Islet precursor cell (in vitro differentiated cells): ENCODE measurements at places on chromosomes 6 and 20.
A peak's percentile ranks its signal among the peaks of the same experiment; 100 is the strongest.

DNA sequence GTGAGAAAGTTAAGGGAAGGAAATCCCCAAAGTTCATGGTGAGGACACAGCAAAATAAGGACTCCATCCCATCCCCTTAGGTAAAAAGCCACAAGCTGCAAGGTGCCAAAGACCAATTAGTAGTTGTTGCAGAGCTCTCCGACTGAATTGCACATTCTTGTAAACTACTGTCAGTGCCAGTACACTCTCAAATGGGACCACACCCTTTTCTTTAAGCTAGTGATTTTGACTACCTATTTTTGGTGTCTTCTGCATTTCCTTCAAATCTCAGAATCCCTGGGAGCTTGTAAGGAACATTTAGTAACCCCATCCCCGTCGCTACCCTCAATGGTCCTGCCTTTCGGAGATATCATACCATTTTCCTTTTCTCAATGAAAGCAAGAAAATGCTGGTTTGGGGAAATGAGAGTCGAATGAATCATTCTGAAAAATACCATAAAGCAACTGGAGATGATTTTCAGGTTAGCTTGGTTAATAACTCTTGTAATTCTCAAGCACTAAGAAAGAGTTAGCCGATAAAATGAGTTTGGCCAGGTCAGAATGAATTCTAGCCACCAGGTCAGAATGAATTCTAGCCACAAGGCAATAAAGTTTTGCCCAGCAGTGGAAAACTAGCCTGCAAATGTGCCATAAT is 5.2 kb upstream of the HMGN3 start:
- no peak for DNase-seq

GRCh38 chr6:82915666-82916065 is 150.0 kb downstream of the UBE3D start:
- no peak for DNase-seq

DNA sequence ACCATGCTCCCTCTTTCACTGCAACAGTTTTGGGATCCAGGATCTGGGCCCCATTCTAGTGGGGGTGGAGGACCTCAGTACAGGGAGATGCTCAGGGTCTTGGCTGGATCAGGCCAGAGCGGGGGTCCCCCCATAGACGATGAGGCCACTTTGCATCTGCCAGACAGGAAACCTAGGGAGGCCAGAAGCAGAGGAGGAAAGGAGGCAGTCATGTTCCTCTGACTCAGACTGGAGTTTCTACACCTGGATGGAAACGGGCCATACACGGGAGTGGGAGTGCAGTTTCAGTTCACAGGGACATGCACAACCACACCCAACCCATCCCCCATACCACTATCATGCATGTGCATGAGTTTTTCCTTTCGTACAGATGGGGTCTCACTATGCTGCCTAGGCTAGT is 3.6 kb upstream of the EMILIN3 start:
- DNase-seq, result no peak

- no peak for DNase-seq
Observed at GRCh38 chr6:68235326-68235784, 399.7 kb upstream of the ADGRB3 start.

GRCh38 chr6:125787791-125788190 is 3.0 kb upstream of the NCOA7 start:
- no peak for DNase-seq

- peak; percentile 91 for DNase-seq
Observed at GRCh38 chr20:36153736-36154699, 522 bp upstream of the EPB41L1 start.

- DNase-seq, result peak; percentile 38
Observed at GRCh38 chr6:1633366-1634021, 23.8 kb downstream of the FOXC1 start.

DNA sequence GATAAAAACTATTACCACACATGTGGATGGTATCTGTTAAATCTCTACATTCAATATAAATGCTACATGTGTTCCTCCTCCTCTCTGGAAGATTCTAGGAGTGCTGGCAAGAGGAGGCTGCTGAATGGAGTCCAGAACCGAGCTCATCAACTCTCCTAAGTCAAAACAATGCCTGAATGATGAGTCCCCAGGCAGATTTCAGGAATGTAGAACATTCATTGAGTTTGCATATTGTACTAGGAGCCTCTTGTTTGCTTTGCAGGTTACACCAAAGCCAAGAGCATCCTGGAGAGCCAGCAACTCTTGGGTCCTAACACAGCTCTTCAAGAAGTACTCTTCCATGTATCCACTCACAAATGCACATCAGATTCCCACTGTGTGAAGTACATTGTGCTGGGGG is 117.6 kb upstream of the UST start:
- DNase-seq, result no peak

DNA sequence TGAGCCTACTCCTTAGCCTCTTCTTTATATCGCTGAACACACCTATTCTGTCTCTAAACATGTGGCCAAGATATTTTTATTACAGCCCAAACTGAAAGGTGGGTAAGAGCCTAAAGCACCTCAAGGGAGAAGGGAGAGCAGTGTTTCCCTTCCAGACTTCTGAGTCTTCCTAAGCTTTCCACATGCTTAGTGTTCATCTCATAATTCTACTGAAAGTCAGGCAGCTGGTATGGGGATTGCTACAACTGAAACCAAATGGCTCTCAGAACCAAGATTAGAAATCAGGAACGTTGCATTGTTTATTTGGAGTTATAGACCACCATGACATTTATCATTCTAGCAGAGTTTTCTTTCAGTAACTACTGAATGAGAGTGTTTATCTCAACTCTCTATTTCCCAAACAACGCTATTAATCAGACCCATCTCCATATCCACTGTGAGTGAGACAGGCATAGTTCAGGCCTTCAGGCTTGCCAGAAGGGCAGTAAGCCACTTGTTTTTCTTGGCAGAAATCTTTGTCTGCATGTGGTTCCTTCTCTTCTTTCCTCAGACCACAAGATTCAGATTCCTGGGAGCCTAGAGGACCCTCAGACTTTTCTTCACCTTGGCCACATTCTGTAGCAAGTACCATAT is 22.8 kb downstream of the VGLL2 start:
- no peak for DNase-seq

- DNase-seq, result peak; percentile 67
Observed at GRCh38 chr6:7727946-7728854, 2.3 kb downstream of the BMP6 start.

DNA sequence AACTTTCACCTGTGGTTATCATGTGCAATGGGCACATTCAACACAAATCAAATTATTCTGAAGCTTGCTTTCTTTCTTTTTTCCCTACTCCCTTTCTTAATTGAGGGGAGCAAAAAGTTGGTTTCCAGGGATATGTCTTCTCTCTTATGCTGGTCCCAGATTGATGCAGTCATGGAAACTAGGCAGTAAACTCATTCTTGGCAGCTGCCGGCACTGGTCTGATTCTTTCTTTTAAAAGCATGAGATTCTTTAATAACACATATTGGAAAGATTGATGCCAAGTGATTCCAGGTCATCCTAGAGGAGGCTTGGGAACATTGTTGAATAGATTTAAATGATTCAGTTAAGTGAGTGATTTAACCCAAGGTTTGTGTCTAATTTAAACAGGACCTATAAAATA is 29.0 kb downstream of the PTPRA start:
- DNase-seq, result no peak

DNA sequence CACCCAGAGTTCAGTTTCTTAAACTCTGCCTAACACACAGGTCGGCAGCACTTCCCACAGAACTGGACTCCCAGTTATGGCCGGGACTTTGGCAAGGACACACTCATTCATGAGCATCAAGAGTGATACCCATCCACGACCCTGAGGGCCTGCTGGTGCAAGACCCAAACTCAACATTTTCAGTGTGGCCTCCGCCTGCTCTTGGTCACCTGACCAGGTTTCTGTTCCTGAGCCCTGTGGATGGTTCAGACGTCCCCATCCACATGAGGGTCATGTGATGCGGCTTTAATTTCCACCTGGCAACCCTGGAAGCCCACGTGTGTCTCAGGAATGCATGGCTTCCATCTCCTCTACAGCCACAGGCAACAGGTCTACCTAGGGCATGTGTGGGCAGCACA is 245.3 kb downstream of the DLL1 start:
- DNase-seq, result no peak

DNA sequence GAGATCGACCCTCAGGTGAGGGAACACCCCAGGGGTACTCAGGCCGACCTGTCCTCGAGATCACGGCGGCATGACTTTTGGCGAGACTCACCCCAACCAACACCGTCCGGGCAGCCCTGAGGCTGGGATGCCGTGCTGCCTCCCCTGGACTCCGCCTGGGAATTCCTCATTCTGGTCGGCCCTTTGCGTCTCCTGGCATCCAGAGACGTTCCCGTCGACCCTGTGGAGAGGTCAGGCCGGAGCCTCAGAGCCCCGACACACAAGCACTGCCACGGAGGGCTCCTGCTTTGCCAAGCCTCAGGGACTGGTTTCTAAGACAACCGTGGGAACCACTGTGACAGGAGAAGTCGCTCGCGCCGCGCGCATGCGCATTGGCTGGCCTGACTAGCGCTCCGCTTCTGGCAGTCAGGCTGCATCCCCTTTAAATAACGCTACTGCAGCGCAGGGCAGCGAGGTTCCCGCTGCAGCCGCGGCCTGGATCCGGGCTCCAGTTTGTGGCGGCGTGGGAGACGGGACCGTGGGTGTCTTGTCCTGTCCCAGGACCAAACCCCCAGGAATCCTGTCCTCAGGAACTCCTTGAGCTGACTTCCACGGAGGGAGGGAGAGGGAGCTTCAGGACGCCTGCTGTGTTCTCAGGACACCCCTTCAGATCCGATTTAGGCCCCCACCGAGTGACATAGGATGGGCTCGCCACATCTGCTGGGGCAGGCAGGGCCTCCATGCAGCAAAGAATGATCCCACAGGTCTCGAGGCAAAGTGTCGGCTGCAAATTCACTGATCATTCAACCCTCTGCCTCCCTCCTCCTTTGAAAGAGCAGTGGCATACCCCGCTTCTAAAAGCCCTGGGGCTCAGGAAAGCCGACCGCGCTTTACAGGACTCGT is 163.2 kb upstream of the ZNF337 start:
- DNase-seq, result peak; percentile 88

- DNase-seq, result no peak
Observed at GRCh38 chr6:114987281-114987680, 644.5 kb upstream of the HS3ST5 start.

GRCh38 chr6:1377526-1377925 is 11.8 kb upstream of the FOXF2 start:
- no peak for DNase-seq

DNA sequence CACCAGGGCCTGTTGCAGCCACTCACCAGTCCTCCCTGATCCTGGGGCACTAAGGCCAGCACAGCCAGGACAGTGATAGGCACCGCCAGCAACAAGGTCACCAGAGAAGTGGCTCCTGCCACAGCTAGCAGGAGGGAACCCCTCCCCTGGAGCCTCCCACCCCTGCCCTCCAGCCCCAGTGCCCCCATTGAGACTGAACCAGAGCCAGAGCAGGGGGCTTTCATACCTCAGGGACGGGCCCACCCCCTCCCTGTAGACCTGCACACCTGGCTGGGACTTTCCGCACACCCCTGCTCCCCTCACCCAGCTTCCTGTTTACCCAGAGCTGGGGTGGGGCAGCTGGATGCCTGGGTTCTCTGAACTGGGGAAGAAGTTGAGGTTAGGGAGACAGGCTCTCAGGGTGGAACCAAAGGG is at the start of gene LTB:
Gene LTB, minus strand, starts transcription at position 195 of the 414 bp plus-strand sequence. Its CDS starts 7 bp downstream, at position 188.
- no peak for DNase-seq

GRCh38 chr6:36071281-36071680 is 43.7 kb downstream of the MAPK14 start:
- no peak for DNase-seq

DNA sequence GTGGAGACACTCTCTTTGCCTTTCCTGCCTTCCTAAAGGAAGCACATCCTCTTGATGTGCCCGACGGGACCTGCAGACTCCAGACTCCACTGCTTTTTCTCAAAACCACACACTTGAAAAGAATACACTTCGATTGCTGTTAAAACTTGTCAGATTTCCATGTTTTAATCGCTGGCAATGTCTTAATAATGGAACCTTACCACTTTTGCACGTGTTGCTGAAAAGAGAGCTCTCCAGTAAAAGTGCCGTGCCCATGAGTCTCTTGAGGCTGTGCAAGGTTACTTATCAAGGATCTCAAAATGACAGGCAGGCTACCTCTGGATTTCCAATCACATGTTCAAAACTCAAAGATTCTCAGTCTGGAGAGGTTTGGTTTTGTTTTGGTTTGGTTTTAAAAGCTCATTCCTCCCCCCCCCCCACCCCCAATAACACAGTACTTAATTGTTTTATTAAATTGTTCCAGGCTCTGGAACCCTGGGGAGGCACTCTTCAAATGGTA is 12.0 kb upstream of the TFAP2A start:
- DNase-seq, result no peak

- no peak for DNase-seq
Observed at GRCh38 chr6:158064725-158065251, 83.1 kb downstream of the SYNJ2 start.

- no peak for DNase-seq
Observed at GRCh38 chr6:107061125-107062020, 33.4 kb downstream of the MTRES1 start.

DNA sequence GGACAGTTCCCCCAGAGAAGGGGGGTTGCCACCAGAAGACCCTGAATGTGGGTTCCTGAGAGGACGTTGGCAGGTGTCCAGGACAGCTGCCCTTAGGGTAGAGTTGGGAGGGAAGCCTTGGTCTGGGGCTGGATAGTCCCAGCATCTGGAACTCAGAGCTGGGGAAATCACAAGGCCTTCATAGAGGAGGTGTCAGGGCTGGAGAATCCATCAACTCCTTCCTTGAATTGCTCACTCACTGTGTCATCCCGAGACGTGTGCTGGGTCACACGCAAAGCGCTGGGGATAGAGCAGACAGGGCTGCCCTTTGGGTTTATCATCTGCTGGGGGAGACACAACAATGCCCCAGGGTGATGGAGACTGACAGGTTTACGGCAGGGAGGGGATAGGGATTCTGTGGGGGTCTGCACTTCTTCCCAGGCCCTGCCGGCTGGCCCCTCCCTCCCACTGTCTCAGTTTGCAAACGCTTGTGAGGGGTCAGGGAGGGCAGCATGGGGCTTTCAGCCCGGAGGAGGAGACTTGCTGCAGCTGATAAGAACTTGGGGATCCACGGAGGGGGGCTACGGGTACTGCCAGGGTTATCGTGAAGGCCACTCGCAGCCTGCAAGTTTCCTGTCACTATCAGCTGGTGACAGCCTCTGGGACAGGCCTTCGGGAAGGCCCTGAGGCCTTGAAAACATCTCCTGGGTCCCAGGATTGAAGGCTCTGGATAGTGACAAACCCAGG is 18.6 kb downstream of the RBM38 start:
- DNase-seq, result peak; percentile 69

DNA sequence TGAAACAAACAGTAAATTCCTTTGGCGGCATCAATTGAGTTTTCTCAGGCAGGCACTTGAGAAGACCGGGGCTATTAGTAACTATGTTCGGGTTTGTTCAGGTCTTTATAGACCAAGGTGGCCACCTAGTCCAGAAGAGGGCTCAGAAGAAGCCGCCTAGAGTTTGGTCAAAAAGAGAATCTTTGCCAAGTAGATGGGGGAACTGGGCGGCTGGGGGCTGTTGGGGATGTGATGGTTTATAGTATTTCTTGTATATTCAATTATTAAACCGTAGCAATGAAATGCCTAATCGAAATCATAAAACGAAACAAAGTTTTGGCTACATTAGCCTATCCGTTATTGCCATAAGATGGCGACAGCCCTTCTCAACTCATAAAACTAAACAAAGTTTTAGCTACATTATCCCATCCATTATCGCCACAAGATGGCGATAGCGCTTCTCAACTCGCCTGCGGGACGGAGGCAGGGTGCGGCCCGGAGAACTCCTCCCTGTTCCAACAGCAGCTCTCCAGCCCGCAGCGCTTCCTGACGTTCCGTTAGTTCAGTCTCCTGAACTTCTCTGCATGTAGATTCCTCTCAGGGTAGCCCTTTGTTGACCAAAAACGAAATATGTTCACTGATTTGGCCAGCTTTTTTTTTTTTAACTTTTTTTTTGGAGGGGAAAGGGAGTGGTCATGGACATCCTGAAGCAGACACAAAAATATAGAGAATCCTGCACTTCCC is 120.5 kb upstream of the PRSS16 start:
- DNase-seq, result peak; percentile 91
